ENCODE measurements at places on chromosomes 6 and 20.

- no peak for DNase-seq
Observed at GRCh38 chr6:135974426-135974825, 122.9 kb downstream of the PDE7B start.

- no peak for DNase-seq
Observed at GRCh38 chr6:132607544-132608233, 16.4 kb downstream of the TAAR2 start.

DNA sequence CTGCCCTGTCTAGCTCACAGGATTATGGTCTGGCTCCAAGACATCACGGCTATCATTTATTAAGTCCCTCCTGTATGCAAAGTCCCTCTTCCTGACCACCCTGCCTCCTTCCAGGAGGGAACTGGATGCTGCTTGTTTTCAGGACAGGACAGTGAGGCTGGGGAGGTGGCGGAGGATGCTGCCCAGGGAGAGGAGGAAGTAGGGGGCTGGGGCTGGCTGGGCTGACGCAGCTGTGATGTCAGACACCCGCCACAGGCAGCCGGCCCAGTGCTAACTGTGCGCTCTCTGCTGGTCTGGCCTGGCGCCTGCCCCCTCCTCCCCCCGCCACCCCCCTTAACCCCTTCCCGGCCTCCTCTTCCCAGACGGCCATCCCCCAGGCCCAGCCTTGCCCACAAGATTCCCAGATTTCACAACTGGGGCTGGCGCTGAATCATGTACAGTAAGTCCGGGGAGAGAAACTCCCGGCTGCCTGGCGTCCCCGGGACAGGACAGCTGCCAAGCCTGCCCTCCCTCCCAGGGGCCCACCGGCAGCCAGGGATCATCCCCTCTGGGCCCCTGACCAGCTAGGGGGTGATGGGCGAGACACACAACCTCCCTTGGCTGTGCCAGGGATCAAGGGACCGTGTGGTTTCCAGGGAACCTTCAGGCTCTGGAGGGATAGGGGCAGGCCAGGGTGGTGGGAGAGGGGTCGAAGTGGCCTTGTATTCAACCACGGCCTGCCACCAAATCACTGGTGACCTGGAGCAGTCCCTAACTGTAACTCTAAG lies 118.1 kb downstream of the CEBPB start:
- peak; percentile 98 for DNase-seq

GRCh38 chr20:13822459-13822858 lies 37.6 kb downstream of the NDUFAF5 start:
- no peak for DNase-seq

- DNase-seq: no peak
Observed at GRCh38 chr6:72272958-72273357, 348.9 kb upstream of the KCNQ5 start.

- DNase-seq: no peak
Observed at GRCh38 chr6:9583753-9584352, 831.0 kb downstream of the TFAP2A start.

- DNase-seq: no peak
Observed at GRCh38 chr20:47754388-47754715, 30.9 kb downstream of the SULF2 start.

GRCh38 chr6:49637350-49637731 lies 702 bp upstream of the RHAG start:
- no peak for DNase-seq

- no peak for DNase-seq
Observed at GRCh38 chr20:14960831-14961230, 623.4 kb upstream of the FLRT3 start.

- DNase-seq: no peak
Observed at GRCh38 chr6:44800171-44800783, 412.8 kb downstream of the CDC5L start.

DNA sequence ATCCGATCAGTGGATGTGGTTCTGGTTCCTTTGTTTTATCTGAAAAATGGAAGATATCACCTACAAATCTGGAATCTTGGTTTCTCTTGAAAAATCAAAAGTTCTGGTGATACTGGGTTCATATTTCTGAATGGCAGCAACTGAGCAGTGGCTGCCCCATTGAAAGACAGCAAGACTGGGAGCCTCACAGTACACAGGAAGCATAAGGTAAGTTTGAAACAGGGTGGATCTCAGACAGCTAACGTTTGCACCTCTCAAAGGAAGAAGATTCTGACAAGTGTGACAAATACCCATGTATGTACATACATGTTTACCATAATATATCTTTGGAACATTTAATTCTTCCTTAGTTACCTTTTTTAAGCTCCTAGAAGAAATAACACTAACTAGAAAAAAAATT lies at the start of gene SAMD3:
Gene SAMD3 (minus strand): TSS at position 177 of the 400 bp plus-strand sequence. CDS start 7,678 bp downstream, outside the sequence.
- DNase-seq: no peak

DNA sequence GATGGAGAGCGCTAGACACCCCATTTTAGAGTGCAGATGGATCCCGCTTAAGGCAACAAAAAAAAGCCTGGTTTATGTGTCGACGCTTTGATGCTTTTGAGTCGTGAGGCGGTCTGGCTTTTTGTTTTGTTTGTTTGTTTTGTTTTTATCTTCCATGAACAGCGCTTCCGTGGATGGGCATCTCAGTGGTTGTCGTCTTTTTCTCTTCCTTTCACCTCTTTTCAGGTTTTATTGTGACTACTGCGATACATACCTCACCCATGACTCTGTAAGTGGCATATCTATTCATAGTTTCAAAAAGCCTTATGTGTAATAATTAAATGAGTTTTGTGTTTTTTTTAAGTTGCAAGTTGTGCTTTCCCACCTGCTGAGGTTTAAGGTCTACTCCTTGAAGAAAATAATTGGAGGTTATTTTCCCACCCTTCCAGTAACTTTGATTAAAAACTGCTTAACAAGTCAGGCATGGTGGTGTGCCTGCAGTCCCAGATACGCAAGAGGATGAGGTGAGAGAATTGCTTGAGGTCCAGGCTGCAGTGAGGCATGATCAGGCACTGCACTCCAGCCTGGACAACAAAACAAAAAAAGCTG lies 476 bp downstream of the SNRPC start:
- no peak for DNase-seq

DNA sequence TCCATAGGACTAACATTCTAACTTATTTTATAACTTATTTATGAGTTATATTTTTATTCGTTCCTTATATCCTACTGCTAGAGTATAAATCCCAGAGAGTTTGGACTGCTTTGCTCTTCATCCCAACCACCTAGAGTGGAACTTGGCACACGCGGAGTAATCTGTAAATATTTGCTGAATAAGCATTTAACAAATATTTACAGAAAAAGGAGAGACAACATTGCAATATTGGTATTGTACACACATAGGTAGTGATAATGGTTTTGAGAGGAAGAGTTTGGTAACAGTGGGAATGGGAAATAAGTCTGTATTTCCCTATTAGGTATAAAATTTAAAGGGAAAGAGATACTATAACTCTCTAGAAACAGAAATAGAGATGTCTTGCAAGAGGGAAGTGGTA lies 634.8 kb upstream of the CITED2 start:
- DNase-seq: no peak

GRCh38 chr6:11366183-11366933 lies 133.9 kb upstream of the NEDD9 start:
- peak; percentile 88 for DNase-seq

DNA sequence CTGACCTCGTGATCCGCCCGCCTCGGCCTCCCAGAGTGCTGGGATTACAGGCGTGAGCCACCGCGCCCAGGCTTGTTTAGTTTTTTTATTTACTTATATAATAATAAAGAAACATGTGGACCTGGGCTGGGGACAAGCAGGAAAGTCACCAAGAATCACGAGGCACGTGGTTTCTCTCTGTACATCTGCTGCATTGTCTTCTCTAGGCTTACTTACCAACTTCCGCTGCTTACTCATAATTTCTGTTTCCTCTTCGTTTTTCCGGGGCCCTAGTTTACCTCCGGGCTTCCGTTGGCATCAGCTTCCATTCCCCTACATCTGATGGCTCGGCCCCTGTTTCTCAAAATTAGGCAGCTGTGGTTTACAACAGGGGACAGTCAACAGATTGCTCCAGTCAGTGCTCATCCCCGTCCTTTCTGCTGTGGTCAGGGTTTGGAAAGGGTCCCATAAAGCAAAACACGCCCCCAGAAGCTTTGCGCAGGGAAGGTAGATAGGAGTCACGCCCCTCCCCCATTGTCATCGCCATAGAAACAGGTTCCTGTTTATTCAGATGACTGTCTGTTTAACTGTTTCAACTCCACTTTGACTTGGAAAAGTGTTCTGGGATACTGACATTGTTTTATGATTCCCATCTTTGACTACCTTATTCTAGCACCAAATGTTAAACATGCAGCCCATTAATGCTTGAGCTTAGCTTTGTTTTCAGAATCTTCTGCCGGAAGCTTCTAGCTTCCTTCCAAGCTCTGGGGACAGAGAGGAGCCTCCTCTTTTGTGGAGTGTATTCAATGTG lies 31.9 kb upstream of the TXLNB start:
- peak; percentile 75 for DNase-seq

GRCh38 chr6:144298194-144298593 lies 13.1 kb downstream of the UTRN start:
- DNase-seq: peak; percentile 80

DNA sequence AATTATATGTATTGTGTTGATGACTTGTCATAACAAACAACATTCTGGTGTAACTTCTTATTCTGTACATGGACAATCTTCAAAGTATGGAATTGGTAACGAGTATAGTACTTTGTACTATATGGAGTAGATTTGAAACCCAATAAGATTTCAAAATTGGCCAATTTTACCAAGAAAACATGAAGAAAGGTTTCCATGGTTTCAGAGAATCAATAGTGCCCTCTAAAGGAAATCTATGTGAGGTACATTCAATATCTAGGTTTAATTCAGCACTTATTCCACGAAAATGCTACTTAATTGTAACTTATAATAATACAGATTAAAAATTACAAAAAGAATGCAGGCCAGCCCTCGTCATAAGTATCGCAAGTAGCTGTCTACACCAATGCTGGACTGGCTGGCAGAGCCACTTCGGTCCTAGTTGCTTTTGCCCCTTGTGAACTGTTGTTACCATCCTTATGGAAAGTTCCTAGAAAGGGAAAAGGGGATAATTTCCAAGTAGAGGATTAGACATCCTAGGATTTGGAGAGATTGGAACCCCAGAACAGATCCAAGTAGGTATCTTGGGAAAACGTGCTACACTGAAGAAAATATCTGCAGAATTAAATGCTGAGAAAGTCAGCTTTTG lies 70.9 kb downstream of the LCA5 start:
- peak; percentile 44 for DNase-seq

DNA sequence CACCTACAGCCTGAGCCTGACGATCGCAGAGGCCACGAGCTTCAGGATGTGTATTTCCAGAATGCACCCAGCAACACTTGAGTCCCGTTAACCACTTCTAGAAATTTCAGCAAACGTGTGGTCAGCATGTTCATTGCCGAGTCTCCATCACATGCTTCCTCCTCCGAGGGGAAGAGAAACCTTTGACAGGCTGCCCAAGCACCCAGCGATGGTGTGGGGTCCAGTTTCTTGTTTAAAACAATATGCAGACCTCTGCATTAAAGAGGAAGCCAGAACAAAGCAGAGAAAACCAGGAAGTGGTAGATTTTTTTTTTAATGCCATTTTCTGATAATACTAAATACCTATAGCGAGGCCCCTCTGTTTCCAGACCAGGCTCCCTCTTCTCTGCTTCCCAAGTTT lies 71.9 kb downstream of the GNAS-AS1 start:
- DNase-seq: peak; percentile 10

GRCh38 chr20:44990957-44991356 lies 24.6 kb downstream of the STK4 start:
- DNase-seq: peak; percentile 43

DNA sequence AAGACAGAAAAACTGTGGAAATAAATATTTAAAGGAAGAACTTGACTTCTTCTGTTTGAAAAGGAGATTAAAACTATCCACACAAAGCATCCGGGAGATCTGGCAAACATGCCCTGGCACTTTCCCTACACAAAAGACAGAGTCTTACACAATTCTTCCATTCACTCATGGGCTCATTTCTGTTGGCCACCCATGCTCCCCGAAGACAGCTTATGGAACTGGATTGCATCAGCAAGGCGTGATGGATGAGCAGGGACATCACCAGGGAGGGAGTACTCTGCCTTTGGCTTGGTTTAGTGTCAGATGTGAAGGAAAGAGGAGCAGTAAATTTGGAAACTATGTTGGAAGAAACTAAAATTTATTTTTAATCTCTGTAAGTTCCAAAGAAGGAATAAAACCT lies 379.3 kb downstream of the CD109 start:
- DNase-seq: no peak

DNA sequence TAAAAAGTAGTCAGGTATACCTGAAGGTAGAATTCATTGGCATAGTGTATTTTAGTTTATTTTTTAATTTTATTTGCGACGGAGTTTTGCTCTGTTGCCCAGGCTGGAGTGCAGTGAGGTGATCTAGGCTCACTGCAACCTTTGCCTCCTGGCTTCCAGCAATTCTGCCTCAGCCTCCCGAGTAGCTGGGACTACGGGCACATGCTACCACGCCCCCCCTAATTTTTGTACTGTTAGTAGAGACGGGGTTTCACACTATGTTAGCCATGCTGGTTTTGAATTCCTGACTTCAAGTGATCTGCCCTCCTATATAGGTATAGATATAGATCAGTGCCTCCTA lies 102.8 kb upstream of the PRSS16 start:
- no peak for DNase-seq

GRCh38 chr20:37209661-37210314 lies 30.4 kb upstream of the MROH8 start:
- no peak for DNase-seq

DNA sequence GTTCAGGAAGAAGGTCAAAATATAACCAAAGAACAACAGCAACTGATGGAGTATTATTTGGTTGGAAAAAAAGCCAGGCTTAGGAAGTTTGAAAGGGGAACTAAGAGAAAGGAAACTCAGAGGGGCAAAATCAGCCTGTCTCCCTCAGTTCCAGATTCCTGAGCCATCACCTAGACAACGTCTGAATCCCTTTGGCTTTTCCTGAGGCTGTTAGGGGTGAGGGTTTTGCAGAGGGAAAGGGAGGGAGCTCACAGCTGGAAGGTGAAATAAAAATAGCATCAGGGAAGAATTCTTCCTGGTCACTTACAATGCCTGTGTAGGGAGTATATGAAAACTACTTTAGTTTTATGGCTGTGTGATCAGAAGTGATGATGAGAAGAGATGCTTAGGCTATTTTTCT lies 100.5 kb downstream of the SOBP start:
- DNase-seq: no peak

GRCh38 chr6:36505744-36506534 lies 41.3 kb downstream of the STK38 start:
- no peak for DNase-seq

DNA sequence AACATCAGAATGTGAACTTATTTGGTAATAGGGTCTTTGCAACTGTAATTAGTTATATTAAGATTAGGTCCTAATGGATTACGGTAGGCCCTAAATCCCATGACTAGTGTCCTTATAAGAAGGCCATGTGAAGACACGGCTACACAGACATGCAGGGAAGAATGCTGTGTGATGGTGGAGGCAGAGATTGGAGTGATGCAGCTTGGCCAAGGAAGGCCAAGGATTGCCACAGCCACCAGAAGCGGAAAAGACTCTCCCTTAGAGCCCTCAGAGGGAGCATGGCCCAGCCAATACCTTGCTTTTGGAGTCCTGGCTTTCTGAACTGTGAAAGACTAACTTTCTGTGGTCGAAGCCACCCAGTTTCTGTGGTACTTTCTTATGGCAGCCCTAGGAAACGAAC lies 9.7 kb upstream of the SMIM13 start:
- no peak for DNase-seq

GRCh38 chr20:48350313-48350988 lies 477.3 kb downstream of the PREX1 start:
- DNase-seq: peak; percentile 6

GRCh38 chr20:37511610-37512275 lies 9.3 kb upstream of the NNAT start:
- DNase-seq: no peak

- DNase-seq: no peak
Observed at GRCh38 chr6:170200458-170200891, 90.4 kb downstream of the DLL1 start.
